NCI-H1694 (cell line): ENCODE measurements at places on chromosomes 3 and 15.

- DNase-seq: no peak
Observed at GRCh38 chr3:123281406-123281805, 79.7 kb downstream of the SEC22A start.

DNA sequence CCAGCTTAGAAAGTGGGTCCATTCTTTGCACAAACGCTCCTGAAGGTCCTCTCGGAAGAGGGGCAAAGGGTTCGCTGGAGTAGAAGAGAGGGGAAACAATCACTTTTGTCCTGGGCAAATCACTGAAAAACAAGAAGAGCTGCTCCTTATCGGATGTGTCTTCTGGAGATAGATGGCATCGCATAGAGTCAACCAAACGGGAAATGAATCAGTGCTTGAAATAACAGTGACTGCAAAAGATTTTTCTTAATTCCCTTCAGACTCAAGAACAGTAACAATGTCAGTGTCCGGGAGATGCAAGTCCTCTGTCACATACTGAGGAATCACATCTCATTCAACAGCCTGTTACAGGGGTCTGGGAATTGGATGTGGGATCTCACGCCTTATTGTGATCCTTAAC lies 78.8 kb upstream of the PCSK6 start:
- no peak for DNase-seq

DNA sequence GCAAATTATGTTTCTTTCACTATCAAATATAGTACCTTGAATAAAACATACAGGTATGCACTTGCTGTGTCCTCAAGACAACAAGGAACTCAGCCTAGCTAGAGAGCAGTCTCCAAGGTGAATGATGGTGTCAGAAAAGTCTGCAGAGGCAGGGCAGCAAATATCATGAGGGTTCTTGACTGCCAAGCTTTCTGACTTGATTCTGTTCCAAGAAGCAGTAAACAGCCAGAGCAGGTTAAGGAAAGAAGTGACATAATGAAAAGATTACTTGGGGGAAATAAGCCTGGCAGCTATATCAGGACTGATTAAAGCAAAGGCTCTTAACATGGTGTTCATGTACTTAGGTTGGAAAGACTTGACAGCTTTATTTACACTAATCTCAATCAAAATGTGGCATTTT lies 192.2 kb upstream of the GADL1 start:
- no peak for DNase-seq

GRCh38 chr3:13378155-13378554 lies 42.0 kb downstream of the NUP210 start:
- DNase-seq: no peak

- no peak for DNase-seq
Observed at GRCh38 chr3:196691386-196691785, 20.7 kb downstream of the CEP19 start.

DNA sequence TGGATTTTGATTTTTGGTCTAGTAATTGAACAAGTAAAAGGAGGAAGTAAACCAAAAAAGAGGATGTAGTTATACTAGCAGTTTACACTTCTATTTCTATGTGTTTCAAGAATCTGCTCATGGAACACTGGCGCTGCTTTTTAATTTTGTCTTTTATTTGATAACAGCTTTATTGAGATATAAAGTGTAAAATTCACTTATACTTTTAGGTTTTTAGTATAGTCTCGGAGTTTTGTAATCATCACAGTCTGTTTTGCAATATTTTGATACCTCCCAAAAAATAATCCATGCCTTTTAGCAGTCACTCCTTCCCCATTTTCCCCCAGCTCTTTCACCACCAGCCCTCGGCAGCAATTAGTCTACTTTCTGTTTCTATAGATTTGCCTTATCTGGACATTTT lies 18.0 kb downstream of the UBE2E2 start:
- no peak for DNase-seq

DNA sequence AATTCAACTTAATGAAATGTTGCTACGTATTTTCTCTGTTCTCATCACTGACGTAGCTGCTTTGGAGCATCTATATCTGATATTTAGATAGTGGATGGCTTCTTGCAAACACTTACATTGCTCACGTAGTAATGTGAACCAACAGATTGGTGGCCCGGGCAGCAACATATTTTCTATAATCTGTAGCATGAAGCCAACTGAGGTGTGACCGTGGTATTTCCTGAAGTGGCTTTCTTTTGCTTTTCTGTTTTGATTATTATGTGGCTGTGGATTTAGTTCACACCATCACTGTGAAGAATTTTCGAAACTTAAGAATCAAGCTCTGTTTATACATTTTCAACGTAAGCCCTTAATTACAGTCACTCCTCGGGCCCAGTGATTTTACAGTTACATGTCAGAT lies 288.5 kb downstream of the LPP start:
- no peak for DNase-seq

- DNase-seq: no peak
Observed at GRCh38 chr3:168249205-168249549, 153.5 kb upstream of the GOLIM4 start.

DNA sequence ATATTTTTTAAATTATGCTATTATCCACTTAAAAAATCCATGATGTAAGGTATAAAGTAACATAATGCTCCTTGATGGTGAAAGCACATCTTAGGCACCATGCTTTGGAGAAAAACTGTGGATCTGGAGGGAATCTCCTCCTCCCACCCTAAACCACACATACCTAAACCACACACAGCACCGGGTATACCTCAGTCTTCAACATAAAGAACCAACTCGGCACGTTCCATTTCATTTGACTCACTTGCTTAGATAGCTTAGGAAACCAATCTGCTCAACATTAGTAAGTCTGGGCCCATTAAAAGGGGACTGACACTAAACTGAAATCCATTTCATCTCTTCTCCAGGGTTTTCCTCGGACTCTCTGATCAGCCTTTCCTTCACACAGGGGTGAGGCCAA lies 945.7 kb upstream of the CFAP20DC start:
- no peak for DNase-seq

DNA sequence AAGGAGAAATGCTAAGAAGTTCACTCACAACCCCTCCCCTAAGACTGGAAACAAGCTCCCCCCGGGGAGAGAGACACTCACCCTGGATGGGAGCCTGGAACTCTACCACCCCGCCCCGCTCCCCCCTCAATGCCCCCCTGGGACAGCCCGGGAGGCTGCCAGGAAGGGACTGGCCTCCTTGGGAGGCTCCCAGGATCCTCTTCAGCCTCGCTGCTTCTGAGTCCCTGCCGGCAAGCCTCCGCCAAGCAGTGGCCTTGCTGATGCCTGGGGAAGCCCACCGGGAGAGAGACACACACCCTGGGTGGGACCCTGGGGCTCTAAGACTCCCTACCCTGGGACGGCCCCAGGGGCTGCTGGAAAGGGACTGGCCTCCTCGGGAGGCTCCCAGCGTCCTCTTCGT lies 33.4 kb downstream of the CPEB1 start:
- DNase-seq: no peak

DNA sequence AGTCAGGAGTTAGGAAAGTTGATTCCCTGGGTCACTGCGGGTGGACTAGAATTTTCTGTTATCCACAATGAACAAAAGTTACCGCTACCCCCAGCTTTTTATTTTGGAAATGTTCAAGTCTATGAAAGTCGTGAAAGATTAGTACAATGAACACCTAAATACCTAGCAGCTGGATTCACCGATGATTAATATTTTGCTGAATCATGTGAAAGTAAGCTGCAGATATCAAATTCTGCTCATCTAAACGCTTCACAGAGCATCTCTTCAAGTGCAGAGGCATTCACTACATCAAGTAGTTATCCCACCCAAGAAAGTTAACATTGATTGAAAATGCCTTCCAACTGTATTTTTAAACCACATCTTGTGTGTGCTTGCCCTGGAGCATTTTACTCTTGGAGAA lies 729.0 kb upstream of the NR2F2 start:
- no peak for DNase-seq
